ENCODE measurements at places on chromosomes 3 and 15.

GRCh38 chr3:11513817-11514135, 129.9 kb downstream of the VGLL4 start:
- no peak for DNase-seq

DNA sequence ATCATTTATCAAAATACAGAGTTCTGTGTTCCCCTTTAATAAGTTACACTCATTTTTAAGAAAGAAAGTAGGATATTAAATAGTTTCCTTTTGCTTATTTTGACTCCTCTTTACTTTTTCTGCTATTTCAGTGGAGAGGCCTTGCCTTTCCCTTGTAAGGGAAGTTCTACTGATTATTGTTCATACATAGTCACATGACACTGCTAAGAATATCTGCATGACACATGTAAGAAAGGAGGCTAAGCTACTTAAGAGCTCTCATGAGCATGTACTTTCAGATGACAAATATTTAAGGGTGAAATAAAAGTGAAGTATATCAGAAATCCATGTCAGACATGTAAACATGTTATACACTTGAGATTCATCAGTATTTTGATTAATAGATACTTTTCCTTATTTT, 39.0 kb downstream of the MYRIP start:
- no peak for DNase-seq

GRCh38 chr3:63918321-63918720, 6.1 kb upstream of the SCAANT1 start:
- DNase-seq, result no peak

DNA sequence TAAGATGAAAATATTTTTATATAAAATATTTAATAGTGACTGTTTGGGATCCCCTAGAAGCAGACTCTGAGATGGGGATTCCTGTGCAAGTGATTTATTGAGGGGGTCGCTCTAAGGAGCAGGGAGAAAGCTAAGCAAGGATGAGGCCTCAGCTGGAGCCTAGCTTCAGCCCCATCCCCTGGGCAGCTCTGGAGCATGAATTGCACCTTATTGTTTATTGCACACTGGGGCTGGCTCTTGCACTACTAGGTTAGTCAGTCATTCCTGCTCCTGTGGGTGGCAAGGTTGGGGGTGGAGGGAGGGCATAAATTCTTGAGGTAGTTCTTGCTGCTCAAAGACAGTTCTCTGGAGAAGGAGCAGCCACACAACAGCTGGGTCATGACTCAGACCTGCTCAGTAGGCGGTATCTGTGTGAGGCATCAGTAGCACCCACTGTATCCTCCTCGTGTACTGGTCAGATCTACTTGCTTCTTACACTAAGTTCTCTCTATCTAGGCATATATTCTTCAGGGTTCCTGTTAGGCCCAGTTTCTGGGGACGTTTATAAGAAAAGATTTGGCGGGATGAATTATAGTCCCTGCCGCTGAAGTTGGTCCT, 27.2 kb upstream of the TNFSF10 start:
- DNase-seq, result no peak

- DNase-seq, result no peak
Observed at GRCh38 chr15:24772686-24773373, 97.3 kb downstream of the NPAP1 start.

- peak; percentile 59 for DNase-seq
Observed at GRCh38 chr3:26799679-26800317, 177.2 kb downstream of the LRRC3B start.
